ENCODE measurements at places on chromosomes 12 and 14.

DNA sequence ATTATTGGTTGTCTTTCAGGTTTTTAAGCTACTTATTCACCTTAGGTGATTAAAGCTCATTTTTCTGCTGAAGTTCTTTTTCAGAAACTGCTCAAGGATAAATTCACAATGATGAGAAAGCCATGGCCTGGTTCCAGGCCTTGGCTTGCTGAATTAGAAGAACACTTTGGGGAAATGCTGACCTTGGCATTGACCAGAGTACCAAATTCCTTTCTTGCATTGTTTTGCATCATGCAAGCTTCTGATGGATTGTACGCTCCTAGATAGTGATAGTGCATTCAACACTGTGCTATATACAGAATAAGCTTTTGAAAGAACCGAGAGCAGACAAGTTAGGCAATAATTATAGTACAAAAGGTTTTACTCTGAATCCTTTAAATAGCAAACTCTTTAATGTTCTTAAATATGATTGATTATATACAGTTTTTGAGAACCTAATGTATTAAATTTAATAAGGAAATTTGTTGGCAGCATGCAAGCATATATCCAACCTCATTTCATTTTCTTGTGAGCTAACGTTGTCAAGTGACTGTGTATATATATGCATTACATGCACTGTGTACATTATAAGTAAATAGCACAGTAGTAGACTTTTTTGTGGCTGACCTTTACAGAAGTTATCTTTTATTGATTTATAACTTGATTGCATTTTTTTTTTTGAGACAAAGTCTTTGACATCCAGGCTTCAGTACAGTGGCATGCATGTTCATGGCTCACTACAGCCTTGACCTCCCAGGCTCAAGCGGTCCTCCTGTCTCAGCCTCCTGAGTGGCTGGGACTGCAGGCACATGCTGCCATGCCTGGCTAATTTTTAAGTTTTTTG lies 99.2 kb downstream of the DIP2B start:
- DNase-seq: no peak

DNA sequence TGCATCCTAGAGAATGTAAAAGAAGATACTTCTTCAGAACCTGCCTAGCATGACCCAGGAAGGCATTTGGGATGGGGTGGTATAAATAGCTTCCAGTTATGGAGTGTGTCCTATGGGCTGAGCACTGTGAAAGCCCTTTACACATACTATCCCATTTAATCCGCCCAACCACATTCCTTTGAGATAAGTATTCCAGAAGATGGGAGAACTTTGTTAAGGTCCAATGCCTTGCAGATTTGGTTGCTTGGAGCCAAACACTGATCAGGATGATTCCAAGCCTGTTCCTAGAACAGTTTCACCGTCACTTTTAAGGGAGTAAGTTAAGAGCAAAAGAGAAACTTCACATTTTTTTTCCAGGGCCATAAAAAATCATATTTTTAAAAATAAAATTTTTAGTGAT lies 82.5 kb upstream of the CLMN start:
- no peak for DNase-seq

GRCh38 chr14:72921396-72921795 lies 4.9 kb upstream of the DCAF4 start:
- DNase-seq: no peak

GRCh38 chr14:72855913-72856312 lies 38.0 kb downstream of the DPF3 start:
- no peak for DNase-seq

DNA sequence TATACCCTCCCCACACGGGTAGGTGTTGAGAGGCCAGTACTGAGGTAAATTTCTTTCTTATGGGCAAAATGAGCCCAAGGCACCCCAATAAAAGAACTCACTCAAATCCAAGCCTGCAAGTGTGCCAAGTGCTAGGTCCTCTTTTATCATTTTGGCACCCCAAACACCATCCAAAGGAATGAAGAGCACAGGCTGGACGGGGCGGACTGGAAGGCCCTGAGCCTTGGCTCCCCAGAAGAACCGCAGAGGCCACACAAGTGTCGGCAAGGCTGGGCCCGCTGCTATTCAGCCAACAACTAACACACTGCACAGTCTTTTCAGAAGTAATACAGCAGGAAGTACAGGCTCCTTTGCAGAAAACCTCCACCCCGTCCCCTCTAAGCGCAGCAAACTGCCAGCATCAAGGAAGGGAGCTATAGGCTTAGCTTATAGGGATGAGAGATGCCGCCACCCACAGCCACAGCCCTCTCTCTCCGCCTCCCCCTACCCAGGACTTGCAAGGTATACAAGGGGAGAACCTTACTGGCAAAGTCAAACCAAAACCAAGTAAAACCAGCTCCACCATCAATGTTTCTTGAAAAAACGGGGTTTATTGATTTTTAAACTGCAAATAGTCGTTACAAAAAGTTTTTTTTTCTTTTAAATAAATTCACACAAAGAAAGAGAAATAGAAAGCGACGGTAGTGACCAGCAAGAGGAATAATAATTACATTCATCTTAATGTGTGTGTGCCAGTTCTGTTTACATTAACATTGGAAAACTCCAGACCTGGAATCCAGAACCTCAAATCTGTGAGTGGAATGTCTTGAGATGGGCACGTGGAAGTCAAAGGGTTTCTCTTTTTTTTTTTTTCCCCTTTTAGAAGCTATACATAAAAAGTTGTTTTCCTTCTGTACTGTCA lies 5.5 kb downstream of the ZFP36L1 start:
- no peak for DNase-seq

DNA sequence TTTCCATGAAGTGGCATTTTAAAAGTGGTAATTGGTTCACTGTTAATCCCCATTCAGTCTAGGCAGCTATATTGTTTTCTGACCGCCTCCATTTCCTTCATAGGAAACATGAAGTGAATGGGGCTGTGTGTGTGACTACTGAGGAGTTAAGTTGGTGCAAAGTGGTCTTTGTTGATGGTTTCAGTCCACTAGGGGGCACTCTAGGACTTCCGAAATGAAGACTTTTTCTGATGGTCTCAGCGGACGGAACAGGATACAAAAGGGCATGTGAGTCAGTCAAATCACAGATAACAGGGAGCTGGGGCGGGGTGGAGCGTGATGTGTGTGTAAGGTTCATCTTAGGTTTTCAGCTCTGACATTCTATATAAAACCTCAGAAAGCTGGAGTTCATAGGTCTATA lies 240.1 kb upstream of the OR4E1 start:
- no peak for DNase-seq

DNA sequence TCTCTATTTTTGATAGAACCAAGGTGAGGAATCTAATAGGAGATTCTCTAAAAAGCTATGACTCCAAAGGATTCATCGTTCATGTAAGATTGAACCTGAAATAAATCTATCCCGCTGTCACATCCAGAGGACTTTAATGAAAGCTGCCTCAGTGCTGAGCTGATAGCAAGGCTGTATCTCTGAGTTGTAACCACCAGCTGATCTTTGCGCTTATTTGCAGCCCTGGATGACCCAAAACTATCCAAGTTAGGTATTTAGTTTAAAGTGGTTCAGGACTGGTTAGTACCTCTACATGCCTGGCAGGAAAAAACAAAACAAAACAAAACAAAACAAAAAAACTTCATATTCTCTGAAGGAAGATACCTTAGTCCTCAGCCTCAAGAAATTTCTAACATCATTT lies 8.8 kb upstream of the ANKRD33 start:
- DNase-seq: no peak

DNA sequence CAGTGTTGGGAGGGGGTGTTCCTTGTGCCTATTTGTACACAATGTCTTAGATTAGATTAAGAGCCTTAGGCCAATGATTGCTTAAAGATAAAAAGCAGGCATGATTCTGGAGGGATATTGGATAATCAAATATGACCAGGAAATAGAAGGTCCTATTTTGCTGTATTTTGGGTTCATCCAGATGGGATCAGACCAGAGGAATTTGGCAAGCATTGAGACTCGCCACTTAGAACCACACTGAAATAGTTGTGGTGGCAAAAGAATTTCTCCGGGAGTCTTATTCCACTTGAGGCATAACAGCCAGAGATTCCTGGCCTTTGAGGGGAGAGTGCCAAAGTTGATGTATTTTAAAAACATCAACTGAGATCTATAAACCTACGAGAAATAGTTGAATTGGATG lies 327.2 kb downstream of the RAD51B start:
- no peak for DNase-seq

DNA sequence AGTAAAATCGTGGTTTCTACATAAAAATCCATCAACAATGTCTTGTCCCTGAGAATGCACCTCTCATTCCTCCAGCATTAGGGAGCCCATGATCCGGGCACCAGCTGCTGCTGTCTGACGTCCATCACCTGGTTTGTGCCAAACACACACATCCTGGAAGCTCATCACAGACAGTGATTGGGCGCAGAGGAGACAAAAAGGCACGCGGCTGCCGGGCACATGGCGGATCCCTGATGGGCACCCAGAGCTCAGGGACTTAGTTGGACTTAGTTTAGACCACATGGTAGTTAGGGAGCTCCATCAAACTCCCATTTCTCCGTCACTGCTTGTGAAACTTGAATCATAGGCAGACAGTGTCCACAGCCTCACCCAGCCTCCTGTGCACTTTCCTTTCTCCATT lies 1059.3 kb downstream of the TMEM121 start:
- no peak for DNase-seq

- no peak for DNase-seq
Measured at GRCh38 chr14:69151458-69152180, 1.3 kb downstream of the DCAF5 start.

All from NCI-H2081 treated with DMSO at 0.1 percent for 48 hours (cell line).